ENCODE measurements at places on chromosomes 12 and 14.

DNA sequence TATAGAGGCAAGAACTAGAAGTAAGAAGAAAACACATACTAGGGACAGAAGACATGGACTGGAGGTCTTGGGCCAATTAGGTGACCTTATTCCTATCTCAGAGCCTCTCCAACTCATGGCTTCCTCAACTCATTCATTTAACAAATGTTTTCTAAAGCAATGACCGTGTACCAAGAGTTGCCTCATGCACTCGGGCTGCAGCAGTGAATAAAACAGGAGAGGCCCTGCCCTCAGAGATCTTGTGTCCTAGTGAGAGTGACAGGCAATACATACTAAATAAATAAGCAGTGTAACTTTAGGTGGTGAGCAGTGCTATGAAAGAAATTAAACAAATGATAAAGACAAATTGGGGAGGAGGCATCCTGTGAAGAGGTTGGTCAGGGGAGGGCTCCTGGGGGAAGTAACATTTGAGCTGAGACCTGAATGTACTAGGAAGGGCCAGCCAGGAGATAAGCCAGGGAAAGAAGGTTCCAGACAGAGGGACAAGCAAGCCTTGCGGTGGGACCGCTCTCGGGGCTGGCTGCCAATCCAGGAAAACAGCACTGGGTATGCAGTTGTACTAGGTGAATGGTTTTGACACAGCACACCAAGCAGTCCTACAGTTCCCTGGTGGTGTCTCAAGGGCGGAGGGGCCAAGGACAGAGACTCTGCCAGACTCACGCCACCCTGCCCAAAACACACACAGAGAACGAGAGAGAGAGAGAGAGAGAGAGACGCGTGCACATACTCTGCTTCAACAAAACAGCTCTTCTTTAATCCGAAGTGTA lies 1.3 kb downstream of the NINJ2 start:
- DNase-seq = no peak

GRCh38 chr14:81286574-81287370 lies 66.0 kb upstream of the GTF2A1 start:
- DNase-seq = no peak

DNA sequence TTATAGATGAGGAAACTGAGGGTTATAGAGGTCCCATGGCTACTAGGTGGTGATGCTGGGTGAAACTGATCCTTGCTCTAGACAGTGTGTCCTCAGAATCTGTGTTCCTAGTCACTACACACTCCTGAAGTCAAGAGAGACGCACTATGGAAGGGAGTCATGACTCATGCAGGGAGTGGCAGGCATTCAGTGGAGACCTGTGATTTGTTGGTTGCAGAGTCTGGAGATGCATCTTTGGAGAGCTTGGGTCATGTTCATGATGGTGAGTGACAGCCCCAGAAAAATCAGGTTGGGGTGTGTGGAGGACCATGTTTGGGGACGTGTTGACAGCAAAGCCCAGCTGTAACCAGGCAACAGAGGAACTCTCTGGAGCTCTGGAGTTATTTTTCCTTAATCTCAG lies 38.0 kb upstream of the FBXO21 start:
- DNase-seq = no peak

GRCh38 chr14:34098045-34098984 lies 147.4 kb upstream of the EGLN3 start:
- DNase-seq = no peak

GRCh38 chr14:77498984-77499527 lies 440 bp upstream of the ISM2 start:
- no peak for DNase-seq

- DNase-seq = no peak
Observed at GRCh38 chr14:92575061-92575747, 61.6 kb downstream of the RIN3 start.

DNA sequence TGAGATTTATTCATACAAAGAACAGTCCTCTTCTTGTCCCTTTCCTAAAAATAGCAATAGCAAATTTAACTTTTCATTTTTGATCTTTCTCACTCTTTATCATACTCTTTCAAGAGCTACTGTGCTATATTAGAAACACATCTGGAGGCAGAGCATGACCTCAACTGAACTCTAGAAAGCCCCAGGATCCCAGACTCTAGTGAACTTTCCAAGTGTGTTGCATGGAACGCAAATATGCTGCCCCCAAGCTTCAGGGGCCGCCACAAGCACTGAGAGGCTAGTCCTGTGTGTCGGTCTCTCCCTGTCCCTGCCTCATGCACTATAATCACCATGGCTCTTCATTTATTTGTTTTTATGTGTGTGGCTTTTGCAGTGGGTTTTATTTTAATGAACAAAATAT lies 38.7 kb upstream of the ZNF641 start:
- DNase-seq = no peak

DNA sequence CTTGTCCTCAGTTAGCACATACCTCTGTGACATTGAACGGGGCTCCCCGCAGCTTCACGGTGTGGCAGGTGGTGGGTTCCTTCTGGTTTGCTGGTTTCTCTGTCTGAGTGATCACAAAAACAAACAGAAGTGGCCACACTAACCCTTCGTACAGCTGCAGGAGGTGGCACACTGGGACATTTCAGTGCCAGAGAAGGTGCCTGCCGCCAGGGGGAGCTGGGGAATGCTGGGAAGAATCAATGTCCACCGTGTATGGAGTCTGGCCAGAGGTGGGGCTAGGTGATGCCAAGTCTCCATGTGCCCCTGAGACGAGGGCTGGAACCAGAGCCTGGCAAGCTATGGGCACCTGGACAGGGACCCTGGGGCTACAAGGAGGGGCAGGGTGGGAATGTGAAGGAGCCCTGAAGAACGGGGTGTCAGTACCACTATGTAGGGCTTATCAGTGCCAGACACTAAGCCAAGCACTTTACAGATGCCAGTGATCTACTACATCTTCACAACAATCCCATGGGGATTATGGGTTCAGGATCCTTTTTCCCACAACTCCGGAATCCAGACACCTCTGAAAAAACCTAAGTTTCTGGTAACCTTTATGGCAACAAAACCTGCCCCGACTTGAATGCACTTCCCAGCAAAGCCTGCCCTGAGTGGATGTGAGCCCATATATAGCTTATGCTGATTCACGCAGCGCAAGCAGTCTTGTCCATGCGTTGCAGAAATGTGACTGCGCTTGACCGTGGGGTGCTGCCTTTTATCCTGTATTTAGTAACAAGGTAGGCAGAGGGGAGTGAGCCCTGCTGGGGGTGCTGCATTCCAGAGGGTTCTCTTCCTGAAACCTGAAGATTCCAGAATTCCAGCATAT lies 10.8 kb downstream of the RBM19 start:
- no peak for DNase-seq

DNA sequence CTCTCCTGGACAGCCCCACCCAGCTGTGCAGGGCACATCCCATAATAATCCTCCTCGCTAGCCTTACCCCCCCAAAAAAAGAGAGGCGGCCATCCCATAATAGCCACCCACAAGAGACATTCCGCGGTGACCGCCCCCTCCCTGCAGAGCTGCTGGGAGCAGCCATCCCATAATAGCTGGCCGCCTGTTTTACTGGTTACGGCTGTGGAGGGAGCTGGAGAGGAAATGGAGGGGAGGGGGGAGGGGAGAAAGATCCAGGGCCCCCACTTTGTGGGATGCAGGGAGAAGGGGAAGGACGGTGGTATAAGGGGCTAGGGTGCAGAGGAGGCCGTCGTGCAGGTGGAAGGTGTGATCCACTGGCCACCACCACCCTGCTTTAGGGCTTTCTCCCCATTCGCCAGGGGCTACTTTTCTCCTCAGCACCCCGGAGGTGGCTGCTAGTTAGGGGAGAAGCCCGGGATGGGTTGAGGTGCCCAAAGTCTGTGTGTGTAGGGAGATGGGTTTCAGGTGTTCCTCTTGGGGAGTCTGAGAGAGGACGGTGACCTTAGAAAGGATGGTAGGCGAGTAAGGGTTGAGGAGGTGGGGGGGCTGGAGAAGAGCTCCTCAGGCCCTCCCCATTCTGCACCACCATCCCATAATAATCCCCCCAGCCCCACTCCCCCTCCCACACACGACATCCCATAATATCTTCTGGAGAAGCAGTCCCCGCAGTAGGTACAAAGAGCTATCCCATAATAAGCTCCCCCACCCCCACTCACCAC lies 6.0 kb upstream of the CHD4 start:
- DNase-seq = no peak

DNA sequence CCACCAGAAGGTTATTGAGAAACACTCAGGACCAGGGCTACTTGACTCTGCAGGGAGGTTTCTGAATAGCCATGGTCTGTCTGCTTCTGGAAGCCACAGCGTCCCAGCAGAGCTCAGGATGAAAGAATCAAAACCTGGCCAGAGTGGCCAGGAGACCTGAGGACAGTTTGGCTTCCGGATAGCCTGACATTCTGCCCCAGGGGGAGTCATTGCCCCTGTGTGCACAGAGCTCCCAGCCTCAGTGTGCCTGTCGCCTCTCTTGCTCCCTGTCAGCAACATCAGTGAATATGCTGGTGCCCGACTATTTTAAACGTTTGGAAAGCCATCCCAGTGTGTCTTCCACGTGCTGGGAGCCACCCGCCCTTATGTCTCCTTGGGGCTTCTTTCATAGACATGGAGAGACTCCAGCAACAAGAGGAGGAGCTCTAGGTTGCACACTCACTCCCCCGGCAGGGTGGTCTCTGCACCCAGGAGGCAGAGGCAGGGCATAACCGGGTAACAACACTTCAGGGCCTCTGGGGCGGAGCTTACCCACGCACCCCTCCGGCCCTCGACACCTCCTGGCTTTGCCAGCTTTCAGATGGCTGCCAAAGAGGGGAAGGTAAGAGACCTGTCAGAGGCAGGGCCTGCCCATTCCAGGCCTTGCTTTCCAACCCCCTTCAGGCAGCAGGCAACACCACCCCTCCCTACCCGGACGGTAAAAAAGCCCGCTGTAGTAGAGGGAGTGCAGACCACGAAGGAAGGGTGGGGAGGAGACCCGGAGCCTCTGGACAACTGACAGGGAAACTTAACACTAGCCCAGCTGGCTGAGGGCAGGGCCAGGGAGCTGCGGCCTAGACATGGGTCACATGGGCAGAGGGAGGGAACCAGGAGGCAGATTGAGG lies 19.0 kb upstream of the SLC6A12 start:
- DNase-seq = no peak

DNA sequence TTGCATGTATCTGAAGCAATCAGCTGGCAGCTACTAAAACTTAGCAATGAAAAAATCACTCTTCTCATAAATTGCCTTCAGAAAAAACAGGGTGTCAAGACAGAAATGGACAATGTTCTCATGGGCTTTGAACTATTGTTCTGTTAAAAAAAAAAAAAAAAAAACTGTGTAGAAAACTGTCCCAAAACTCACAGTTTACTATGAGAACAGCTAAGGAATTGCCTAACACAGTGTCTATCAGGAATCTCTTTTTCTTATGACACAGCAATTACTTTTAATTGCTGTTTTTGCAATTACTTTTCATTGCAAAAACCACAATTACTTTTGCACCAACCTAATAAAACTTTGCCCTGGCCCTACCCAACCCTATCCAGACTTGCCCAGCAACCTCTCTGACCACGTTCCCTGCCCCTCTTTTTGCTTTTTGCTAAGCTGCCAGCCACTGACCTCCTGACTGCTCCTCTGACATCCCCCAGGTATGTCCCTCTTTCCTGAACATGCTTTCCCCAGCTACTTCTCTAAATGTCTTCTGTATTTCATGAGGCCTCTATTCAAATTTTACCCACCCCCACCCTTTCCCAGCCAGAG lies 68.0 kb upstream of the SLCO1C1 start:
- DNase-seq = no peak

DNA sequence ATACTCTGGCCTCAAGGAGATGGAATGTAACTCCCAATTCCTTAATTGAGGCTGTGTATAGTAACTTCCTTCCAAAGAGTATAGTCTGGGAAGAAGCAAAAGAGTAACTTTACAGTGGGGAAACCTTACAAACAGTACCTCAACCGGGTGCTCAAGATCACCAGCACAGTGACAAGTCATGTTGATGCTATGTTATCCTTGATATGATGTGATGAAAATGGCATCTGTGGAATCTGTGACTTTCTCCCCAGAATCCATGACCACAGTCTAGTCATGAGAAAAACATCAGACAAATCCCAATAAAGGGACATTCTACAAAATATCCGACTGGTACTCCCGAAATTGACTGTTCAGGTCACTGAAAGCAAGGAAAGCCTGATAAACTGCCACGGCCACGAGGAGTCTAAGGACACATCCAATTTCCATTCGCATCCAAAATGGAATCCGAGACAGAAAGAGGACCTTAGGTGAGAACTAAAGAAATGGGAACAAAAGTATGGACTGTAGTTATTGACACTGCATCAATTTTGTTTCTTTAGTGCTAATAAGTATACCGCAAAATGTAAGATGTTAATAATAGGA lies 97.3 kb upstream of the FRMD6 start:
- no peak for DNase-seq

- DNase-seq = no peak
Observed at GRCh38 chr14:93975791-93976476, 436 bp downstream of the ASB2 start.

- DNase-seq = no peak
Observed at GRCh38 chr14:46661728-46662127, 10.1 kb upstream of the RPL10L start.

- DNase-seq = no peak
Observed at GRCh38 chr12:23550753-23551152, 398.7 kb downstream of the SOX5 start.

GRCh38 chr14:53528185-53528671 lies 375.1 kb upstream of the DDHD1 start:
- no peak for DNase-seq

GRCh38 chr12:128969480-128970055 lies 116.3 kb downstream of the GLT1D1 start:
- no peak for DNase-seq

- no peak for DNase-seq
Observed at GRCh38 chr12:11827091-11828061, 177.9 kb downstream of the ETV6 start.

DNA sequence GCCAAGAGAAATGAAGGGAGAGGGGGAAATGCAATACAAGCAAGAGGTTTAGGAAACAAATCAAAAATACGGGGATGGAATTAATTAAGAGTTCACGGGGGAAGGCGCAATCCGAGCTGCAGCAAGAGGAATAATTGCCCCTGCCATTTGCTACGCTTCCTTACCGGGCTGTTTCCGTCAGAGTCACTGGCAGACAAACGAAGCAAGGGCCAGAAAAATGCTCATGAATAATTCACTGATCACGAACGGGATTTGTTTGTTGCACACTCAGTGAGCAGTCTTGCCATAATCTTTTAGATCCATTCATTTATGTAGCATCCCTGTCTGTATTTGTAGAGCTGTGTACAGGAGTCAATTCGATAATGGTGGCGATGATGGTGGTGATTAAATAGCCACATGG lies 39.0 kb downstream of the PLXNC1 start:
- DNase-seq = no peak

Measured in activated T-cell treated with anti-CD3 and anti-CD28 coated beads, Interleukin-2, amount 50 U/mL, for 4 hours (primary cell).